ENCODE measurements at places on chromosomes 7 and 10. TPM values are rescaled to one million over a fixed set of nuclear protein-coding genes. Genes with fewer than 3 reads are reported as not detected.

The RBM48 gene
- 18.0 TPM for total RNA-seq

The CARD11 gene
- total RNA-seq: 68.4 TPM

DNA sequence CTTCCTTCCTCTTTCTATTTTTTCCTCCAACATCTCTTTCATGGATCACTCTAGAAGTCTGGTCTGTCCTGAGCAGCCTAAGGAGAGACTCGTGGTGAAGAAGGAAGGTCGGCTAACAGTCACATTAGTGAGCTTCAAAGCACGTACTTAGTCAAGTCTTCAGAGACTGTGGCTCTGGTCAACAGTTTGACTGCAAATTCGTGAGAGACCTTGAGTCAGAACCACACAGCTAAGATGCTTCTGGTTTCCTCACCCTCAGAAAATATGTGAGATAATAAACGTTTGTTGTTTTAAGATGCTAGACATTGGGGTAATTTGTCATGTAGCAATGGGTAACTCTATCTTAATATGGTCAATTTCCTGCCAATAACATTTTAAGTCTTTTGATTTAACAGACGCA is 126.2 kb upstream of the LRRN3 start:
- H3K27me3 ChIP-seq: no peaks in the 10 kb centered on the region
- H3K27ac ChIP-seq: no peak overlapping the region
- DNase-seq: no peak
- no peaks in the 10 kb centered on the region for H3K36me3 ChIP-seq
- no peak overlapping the region for H3K4me3 ChIP-seq
- H3K4me1 ChIP-seq: no peaks in the 10 kb centered on the region

DNA sequence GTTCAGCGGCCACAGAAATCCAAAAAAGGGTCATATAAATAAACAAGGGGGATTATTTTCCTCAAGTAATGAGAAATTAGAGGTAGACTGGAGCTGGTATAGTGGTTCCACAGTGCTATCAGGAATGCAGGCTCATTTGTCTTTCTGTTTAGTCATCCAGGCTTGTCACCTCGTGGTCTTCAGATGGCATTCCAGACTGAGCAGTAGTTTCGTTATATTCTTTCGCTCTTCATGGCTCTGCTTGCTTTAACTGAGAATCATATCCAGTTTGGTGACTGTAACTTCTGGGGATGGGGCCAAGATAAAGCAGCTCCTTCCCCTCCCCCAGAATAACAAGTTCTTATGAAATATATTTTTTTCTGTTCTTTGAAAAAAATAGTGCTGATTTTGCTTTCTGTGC is 9.5 kb downstream of the ANKIB1 start:
- no peaks in the 10 kb centered on the region for H3K27me3 ChIP-seq
- no peaks in the 10 kb centered on the region for H3K36me3 ChIP-seq
- no peak overlapping the region for H3K27ac ChIP-seq
- H3K4me1 ChIP-seq: no peaks in the 10 kb centered on the region

The ADAM22 gene
- total RNA-seq: 4.7 TPM

GRCh38 chr7:21959387-21959776 is 13.7 kb upstream of the CDCA7L start:
- H3K27ac ChIP-seq: no peak overlapping the region
- no peaks in the 10 kb centered on the region for H3K4me1 ChIP-seq
- H3K36me3 ChIP-seq: no peaks in the 10 kb centered on the region
- no peak for DNase-seq

DNA sequence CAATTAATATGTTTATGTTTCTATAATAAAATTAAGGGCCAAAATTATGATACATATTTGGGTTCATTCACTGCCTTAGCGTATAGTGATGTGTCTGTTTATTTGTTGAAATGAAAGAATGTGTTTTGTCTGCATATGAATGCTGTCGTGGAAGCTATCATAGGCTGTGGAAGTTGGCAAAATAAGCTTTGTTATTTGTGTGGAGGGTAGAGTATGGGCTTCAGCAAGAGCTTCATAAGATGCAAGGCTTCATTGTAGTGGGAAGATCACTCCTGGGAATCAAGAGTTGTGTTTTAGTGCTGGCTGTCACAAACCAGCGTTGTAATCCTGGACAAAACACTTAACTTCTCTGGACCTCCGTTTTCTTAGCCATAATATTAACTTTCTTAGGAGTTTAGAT is 2.5 kb downstream of the SLK start:
- H3K4me3 ChIP-seq: peak overlapping the region; percentile 90
- H3K27ac ChIP-seq: peak overlapping the region; percentile 13
- H3K36me3 ChIP-seq: no peaks in the 10 kb centered on the region
- no peak for DNase-seq
- H3K27me3 ChIP-seq: no peaks in the 10 kb centered on the region

The ATOH7 gene
- total RNA-seq: not detected

DNA sequence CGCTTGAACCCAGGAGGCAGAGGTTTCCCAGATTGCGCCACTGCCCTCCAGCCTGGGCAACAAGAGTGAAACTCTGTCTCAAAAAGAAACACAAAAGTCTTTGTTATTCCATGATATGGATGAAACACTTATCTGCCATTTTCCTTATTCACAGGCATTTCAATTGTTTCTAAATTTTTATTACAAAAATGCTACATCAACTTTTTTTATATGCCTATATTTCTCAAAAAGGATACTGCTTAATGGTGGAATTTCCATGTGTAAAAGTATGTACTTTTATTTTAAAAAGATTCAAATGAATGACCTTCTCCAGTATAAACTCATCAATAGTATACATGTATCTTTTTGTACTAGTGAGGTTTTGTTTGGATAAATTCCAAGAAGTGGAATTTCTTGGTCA is 41.9 kb upstream of the STMP1 start:
- no peaks in the 10 kb centered on the region for H3K4me1 ChIP-seq
- H3K27me3 ChIP-seq: no peaks in the 10 kb centered on the region
- H3K4me3 ChIP-seq: no peak overlapping the region
- no peak overlapping the region for H3K27ac ChIP-seq
- DNase-seq: no peak

The GPR146 gene
- 0.70 TPM for total RNA-seq

- no peak overlapping the region for H3K4me3 ChIP-seq
- no peak overlapping the region for H3K27ac ChIP-seq
- DNase-seq: no peak
- peaks cover 4% of the 10 kb centered on the region for H3K4me1 ChIP-seq
- H3K27me3 ChIP-seq: no peaks in the 10 kb centered on the region
These were observed 89.3 kb downstream of the MAD1L1 start for GRCh38 chr7:2143450-2143849.

The HPSE2 gene
- total RNA-seq: 0.07 TPM

GRCh38 chr10:33005322-33006301 is 47.6 kb upstream of the ITGB1 start:
- H3K4me1 ChIP-seq: peaks cover 27% of the 10 kb centered on the region
- peak overlapping the region; percentile 3 for H3K27ac ChIP-seq
- DNase-seq: no peak

- no peak overlapping the region for H3K4me3 ChIP-seq
- no peaks in the 10 kb centered on the region for H3K4me1 ChIP-seq
- no peaks in the 10 kb centered on the region for H3K27me3 ChIP-seq
- H3K27ac ChIP-seq: no peak overlapping the region
These were observed 76.7 kb downstream of the MKLN1 start for GRCh38 chr7:131404226-131404911.

DNA sequence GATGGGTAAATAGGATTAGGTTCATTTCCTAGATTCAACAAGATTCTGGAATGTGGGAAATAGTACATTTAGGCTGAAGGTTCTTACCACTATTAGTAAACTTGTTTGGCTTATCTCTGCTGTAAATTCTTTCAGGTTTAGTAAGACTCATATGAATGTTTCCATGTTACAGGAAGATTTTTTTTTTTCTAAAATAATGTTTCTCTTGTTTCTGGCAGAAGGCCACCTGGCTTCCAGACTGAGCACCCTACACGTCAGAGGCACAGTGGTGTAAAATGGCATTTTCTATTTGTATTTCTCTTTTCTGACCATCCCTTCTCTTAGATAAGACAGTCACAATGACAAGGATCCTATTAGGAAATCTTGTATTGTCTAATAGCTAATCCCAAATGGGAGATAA is 22.7 kb upstream of the AASS start:
- no peaks in the 10 kb centered on the region for H3K36me3 ChIP-seq
- no peak overlapping the region for H3K4me3 ChIP-seq
- no peak overlapping the region for H3K27ac ChIP-seq
- H3K4me1 ChIP-seq: no peaks in the 10 kb centered on the region
- DNase-seq: no peak
- H3K27me3 ChIP-seq: no peaks in the 10 kb centered on the region

- H3K27me3 ChIP-seq: no peaks in the 10 kb centered on the region
- no peaks in the 10 kb centered on the region for H3K36me3 ChIP-seq
- H3K4me1 ChIP-seq: no peaks in the 10 kb centered on the region
- no peak overlapping the region for H3K27ac ChIP-seq
These were observed 84.4 kb downstream of the KLF6 start for GRCh38 chr10:3700531-3701076.

DNA sequence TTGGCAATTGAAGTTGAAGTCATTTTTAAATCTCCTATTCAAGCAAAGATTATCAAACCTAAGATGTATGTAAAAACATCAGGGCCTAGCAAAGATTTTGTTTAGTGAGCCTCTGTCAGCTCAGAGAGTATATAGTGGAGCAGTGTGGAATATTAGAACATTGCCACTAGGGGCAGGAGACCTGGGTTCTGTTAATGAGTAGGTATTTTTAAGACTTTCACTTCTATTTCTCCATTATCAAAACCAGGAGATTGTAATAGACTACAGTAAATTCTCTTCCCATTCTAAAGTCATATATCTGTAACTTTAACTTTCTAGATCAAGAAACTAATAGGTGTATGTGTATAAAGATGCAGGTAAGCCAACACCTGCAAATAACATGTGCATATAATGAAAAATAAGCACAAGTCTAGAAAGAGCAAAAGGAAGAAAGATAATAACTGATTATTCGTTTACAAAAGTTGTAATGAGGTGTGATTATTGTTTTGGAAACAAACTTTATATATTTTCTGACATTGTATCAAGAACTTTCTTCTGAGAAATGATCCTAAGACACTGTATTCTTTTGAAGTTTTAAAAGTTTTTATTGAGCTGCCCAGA is 64.4 kb downstream of the KCND2 start:
- DNase-seq: no peak
- no peaks in the 10 kb centered on the region for H3K36me3 ChIP-seq
- H3K27ac ChIP-seq: no peak overlapping the region
- H3K4me1 ChIP-seq: no peaks in the 10 kb centered on the region
- no peaks in the 10 kb centered on the region for H3K27me3 ChIP-seq

The CNTNAP2 gene
- not detected for total RNA-seq

GRCh38 chr10:57145548-57145947 is 784.5 kb upstream of the ZWINT start:
- no peaks in the 10 kb centered on the region for H3K4me1 ChIP-seq
- no peak for DNase-seq
- no peak overlapping the region for H3K27ac ChIP-seq
- no peak overlapping the region for H3K4me3 ChIP-seq

The RAB19 gene
- total RNA-seq: 7.5 TPM

The NUDT13 gene
- 1.7 TPM for total RNA-seq

The LRIT1 gene
- total RNA-seq: not detected

- H3K27ac ChIP-seq: no peak overlapping the region
- no peaks in the 10 kb centered on the region for H3K27me3 ChIP-seq
- no peaks in the 10 kb centered on the region for H3K36me3 ChIP-seq
- no peak for DNase-seq
These were observed 40.3 kb downstream of the TMEM178B start for GRCh38 chr7:141114029-141114664.

DNA sequence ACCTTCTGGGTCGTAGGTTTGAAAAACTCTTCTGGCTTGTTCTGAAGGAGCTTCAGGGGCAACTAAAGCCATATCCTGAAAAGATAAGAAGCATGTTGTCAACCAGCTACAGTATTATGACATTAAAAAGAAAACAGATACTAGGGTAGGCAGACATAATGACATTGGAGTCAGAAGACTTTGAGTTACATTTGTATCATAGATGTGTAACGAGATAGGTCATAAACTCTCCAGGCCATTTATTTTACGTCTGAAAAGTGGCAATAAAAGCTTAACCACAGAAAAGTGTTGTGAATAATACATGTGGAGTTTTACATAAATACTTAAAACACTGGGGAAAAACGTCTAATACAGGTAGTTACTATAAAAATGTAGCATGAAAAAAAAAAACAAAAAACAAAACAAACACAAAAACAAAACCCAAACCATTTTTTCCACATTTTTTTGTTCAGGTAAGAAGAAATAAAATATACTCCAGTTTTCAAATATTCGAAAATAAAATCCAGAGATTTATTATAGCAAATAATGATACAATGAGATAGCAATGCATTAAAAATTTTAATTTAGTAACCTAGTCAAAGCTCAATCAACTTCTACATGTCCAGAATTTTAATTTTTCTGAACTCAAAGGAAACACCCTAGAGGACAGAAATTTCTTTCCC is 64.1 kb downstream of the MINDY3 start:
- no peaks in the 10 kb centered on the region for H3K4me1 ChIP-seq
- H3K36me3 ChIP-seq: peaks cover 15% of the 10 kb centered on the region
- H3K4me3 ChIP-seq: no peak overlapping the region

DNA sequence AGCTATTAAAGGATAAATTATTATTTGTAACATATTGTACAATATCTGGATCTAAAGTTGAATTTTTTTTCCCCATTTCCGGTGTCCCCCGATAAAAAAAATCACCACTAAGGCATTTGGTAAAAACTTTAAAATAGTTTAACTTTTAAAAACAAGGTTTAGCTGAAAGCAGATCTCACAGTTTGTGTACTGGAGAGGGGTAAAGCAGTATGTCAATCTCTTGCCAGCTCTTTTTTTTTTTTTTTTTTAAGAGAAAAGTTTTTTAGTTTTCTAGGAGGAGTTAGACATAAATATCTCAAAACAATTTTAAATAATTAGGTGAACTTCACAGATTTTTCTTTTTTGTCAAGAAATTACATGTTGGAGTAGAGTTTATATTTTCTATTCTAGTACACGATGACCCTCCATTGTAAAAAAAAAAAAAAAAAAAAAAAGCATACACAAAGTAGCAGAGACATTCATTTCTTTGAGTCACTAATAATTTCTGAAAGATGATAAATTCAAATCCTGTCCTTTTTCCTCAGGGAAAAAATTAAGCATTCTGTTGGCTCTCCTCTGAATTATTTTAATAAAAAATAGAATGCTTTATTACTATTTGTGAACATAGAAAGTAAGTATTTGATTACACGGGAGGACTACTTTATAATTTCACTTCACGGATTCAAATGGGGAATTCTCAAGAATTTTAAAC is 1.9 kb upstream of the HBP1 start:
- peaks cover 16% of the 10 kb centered on the region for H3K4me1 ChIP-seq
- no peak for DNase-seq
- peak overlapping the region; percentile 94 for H3K27ac ChIP-seq
- peak overlapping the region; percentile 84 for H3K4me3 ChIP-seq
- no peaks in the 10 kb centered on the region for H3K36me3 ChIP-seq

- H3K4me1 ChIP-seq: peaks cover 8% of the 10 kb centered on the region
- H3K27ac ChIP-seq: no peak overlapping the region
- H3K36me3 ChIP-seq: no peaks in the 10 kb centered on the region
These were observed 165.8 kb upstream of the PRSS1 start for GRCh38 chr7:142583446-142583845.

GRCh38 chr7:23100697-23101096 is 4.9 kb upstream of the KLHL7 start:
- no peak overlapping the region for H3K27ac ChIP-seq
- no peaks in the 10 kb centered on the region for H3K36me3 ChIP-seq
- no peak for DNase-seq

The TRIM50 gene
- not detected for total RNA-seq

GRCh38 chr10:84587789-84588188 is 259.4 kb downstream of the CCSER2 start:
- no peak overlapping the region for H3K27ac ChIP-seq
- H3K36me3 ChIP-seq: no peaks in the 10 kb centered on the region
- DNase-seq: no peak
- no peak overlapping the region for H3K4me3 ChIP-seq
- H3K4me1 ChIP-seq: no peaks in the 10 kb centered on the region
- no peaks in the 10 kb centered on the region for H3K27me3 ChIP-seq

GRCh38 chr7:138460176-138460648 is at the start of gene TRIM24:
Gene TRIM24 (plus strand): TSS chr7:138460259. CDS start chr7:138460549, 290 bp downstream.
- peak within 1 kb of the TSS; percentile 74 for H3K27ac ChIP-seq
- peaks cover 15% of the 10 kb centered on the region for H3K4me1 ChIP-seq
- H3K27me3 ChIP-seq: no peaks in the 10 kb centered on the region
- no peaks in the 10 kb centered on the region for H3K36me3 ChIP-seq
- DNase-seq: no peak
